Cerebellar nuclear complex (tissue), 1 donor: ENCODE measurements at places on chromosomes 13 and 19.

- no peak for DNase-seq
Measured at GRCh38 chr19:33437821-33438671, 64.5 kb downstream of the CEBPG start.

GRCh38 chr19:52600639-52601024 lies 30.5 kb downstream of the ZNF701 start:
- no peak for DNase-seq

DNA sequence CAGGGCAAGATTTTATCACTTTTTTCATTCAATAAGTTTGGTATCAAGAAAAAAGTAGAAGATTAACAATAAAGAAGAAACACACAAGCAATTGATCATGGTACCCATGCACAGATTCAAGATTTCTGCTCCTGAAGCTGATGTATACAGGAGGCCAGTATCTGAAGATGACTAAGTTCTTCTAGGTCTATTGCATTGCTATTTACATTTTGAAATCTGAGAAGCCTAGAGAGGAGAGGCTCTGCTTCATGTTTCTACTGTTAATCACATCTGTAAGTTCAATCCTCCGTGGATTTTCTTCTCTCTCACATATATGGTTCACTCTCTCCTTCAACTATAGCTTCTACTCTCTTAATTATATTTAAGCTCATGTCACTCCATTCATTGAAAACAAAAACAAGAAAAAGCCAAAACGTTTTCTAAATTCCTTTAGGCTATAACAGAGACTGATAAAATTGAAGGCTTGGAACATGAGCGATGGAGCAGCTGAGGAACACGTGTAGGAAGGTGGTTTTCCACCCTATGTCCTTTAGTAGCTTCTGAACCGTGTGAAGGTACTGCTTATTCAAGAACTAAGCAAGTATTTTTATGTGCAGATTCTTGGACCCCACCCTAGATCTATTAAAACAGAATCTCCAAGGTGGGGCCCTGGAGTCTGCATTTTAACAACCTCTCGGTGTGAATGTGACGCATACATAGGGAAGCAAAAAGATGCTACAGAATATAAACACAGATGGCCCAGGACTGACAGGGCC lies 198.2 kb downstream of the EFNB2 start:
- no peak for DNase-seq

DNA sequence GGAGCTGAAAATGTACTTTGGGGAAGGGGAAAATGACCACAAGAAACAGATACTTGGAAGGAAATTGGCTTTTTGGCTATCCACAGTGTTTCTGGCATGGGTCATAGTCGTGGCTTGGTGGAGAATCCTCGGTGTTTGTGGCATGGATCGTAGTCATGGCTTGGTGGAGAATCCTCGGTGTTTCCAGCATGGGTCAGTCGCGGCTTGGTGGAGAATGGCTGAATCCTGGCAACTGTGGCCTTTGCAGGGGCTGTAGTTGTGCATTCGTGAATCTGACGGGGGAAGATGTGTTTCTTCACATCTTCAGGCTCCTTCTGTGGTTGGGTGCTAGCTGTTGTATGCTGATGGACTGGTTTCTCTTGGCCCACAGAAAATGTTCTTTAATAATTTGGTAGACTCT lies 61.7 kb upstream of the MCF2L start:
- no peak for DNase-seq

DNA sequence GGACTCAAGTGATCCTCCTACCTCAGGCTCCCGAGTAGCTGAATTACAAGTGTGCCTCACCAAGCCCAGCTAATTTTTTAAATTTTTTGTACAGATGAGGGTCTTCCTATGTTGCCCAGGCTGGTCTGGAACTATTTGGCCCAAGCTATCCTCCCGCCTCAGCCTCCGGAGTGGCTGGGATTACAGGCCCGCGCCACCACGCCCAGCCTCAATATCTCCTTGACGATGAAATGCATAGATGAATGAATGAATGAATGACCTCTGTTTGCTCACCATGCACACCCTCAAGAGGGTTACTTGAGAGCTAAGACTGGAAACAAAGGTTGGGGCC lies 14.9 kb upstream of the AP1M2 start:
- peak; percentile 7 for DNase-seq

DNA sequence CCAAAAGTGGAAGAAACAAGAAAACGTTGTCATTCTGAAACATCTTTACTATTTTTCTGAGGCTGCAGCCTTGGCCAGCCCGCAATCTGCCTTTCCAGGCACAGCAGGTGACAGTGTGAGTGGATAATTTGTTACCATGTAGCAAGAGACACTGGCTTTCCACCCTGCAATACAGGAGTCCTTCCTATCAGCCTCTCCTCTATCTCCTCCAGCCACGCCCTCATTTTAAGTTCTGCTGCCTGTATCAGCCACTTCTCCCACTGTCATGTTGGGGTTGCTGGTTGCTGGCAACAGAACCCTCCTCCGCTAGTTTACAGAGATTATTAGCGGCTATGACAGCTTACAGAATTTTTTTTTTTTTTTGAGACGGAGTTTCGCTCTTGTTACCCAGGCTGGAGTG lies 7.7 kb upstream of the LGALS7 start:
- no peak for DNase-seq

- DNase-seq = no peak
Measured at GRCh38 chr19:55119053-55119452, 1.6 kb upstream of the PPP1R12C start.

DNA sequence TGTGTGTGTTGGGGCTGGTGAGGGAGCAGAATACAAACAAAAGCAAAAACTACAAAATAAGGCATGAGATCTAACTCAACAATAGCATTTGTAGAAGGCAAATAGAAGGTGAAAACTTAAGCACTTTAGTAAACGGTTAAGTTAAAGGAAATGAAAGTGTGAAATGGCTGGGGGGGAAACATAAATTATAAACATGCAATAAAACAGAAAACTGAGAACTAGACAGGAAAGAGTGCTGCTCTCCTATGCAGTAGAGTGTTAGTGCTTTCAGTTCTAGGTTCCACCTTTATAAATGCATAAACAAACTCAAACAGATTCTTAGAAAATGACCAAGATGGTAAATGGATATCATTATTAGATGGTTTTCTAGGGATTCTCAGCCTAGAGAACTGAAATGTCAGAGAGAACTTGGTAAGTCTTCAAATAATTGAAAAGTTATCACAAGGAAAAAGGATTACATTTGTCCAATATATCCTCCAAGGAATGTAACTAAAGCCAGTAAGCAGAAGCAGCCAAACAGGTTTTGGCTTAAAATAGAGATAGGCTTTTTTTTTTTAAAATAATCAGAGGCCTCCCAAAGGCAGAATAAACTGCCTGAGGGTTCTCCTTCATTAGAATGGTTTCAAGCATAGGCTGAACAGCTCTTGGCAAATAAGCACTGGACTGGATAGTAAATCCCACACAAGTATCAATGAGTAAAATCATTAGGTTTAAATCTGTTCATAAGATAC lies 23.3 kb downstream of the RBM26 start:
- DNase-seq = no peak

DNA sequence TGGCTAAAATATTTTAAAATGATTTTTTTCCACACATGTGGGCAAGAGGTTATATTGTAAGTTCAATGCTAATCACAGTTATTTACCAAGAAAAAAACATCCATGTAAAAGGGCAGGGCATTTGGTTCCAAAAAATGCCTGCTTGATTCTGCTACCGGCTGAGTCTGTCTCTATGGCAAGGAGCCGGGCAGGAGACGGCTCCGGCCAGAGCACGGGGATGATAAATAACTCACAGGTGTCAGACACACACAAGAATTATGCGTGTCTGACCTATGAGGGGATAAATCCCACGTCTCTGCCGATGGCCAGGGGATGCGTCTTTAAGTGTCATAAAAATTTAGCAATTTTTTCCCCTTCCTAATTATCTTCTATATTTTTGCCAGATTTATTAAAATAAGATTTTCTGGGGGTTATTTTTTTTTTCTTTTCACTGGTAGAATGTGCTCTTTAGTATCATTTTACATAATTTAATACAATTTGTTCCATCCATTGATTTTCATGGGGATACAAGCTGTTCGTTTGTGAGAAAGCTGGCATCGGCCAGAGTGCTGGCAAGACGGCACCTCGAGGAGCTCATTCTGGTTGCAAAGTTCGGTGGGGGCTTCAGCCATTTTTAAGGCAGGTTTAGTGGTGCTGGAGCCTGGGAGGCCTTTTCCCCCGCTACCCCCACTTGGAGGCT lies 253.9 kb downstream of the ZNF536 start:
- DNase-seq = no peak

- DNase-seq = no peak
Measured at GRCh38 chr13:110625771-110626321, 10.5 kb downstream of the NAXD start.

DNA sequence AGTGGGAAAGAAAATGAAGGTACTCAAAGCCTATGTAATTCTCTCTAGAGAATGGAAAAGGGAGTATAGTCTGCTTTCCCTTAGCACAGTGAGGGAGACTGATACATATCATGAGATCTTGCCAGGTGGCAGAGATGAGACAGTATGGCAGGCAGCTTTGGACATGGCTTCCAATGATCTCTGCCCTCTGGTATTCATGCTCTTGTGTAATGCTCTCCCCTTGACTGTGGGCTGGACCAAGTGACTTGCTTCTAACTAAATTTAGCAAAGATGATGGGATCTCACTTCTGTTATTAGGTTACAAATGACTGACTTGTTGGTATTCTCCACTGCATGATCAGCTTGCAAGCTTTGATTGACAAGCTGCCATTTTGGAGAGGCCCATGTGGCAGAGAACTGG lies 10.2 kb downstream of the ZNF132 start:
- no peak for DNase-seq

DNA sequence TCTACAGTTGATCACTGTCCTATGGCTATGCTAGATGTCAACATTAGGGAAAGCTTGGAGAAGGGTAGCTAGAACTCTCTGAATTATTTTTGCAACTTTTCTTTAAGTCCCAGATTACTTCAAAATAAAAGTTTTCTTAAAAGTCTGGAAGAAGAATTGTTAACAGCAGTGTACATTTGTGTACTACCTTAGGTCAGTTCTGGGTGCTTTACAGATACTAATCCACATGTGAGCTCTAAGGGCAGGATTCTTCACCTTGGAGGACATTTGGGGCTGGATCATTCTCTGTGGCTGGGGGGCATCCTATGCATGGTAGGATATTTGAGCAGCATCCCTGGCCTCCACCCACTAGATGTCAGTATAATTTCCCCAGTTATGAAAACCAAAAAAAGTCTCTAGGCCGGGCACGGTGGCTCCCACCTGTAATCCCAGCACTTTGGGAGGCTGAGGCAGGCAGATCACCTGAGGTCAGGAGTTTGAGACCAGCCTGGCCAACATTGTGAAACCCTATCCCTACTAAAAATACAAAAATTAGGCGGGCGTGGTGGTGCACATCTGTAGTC lies 2.8 kb downstream of the BRME1 start:
- DNase-seq = no peak

DNA sequence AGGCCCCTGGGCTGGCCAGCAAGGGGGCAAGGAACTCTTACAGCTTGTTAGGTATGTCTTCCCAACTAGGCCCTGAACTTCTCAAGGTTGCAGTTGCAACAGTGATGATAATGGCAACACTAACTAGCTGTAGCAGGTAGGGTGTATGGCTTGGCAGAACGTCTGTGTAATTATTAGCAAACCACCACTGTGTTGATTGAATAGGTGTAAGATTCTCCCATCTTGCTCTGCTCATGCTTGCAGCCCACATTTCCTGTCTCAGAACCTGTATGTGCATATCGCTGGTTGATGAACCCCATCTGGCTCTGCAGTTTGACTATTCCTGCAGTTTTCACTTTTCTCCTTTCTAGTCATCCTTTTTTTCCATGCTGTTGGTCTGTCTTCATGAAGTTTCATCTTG lies 178.8 kb downstream of the KATNAL1 start:
- no peak for DNase-seq

GRCh38 chr13:44003481-44003880 lies 123.8 kb downstream of the LACC1 start:
- DNase-seq = no peak

- no peak for DNase-seq
Measured at GRCh38 chr13:105595471-105595870, 940.0 kb downstream of the EFNB2 start.

DNA sequence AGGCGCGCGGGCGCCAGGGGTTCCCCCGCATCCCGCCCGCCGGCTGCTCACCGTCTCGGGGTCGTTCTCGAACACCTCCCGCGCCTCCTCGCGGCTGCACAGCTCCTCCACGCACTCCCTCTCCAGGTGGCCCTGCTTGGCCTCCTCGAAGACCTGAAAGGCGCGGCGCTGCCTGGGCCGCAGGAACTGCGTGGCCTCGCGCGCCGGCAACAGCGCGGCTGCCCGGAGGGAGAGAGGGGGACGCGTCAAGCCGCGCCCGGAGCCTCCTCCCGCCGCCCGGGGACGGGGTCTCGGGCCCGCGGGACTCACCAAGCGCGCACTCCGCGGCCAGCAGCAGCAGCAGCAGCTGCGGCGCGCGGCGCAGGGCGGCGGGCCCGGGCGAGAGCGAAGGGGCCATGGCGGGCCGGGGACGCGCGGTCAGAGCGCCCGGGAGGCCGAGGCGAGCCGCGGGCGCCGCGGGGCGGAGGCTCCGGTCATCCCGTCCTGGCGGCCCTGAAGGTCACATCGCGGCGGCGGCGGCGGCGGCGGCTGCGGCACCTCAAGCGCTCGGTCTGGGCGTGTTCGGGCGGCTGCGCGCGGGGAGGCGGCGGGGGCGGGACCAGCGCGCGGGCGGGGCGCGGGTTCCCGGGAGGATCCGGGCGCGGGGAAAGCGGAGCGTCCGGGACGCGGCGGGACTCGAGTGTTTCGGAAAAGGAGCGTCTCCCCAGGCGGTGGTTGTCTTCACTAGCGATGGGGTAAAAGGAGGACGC lies at the start of gene GAS6:
TSS of gene GAS6 (minus strand) at position 553 of the 749 bp plus-strand sequence. CDS start at position 397, 156 bp downstream.
- no peak for DNase-seq

- no peak for DNase-seq
Measured at GRCh38 chr13:30110301-30111070, 196.9 kb downstream of the KATNAL1 start.

DNA sequence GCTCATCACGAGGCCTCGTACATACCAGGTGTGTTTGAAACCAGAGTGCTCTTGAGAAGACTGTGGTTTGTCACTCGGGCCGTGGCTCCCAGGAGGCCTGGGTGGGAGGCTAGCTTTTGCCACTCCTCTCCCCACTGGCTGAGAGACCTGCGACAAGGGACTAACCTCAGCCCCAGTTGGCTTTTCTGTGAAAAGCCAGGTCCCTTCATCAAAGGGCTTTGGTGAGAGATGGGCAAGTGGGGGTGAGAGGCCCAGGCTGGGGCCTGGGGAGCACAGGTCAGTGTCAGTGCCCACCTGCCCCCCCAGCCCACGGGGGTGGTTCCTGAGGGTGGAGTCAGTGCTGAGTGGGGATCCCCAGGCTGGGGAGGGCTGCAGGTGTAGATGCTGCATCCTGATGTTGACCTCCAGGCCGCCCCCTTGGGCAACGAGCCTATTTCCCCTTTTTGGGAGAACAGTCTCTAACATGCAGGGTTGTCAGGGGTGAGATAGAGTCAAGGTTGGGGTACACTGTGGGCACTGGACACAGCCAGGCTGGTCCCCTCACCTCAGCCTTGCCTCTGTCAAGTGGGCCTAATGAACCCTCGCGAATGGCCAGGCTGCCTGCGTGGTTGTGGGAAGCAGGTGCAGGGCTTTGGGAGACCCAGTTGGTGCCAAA lies 661 bp downstream of the KCNJ14 start:
- no peak for DNase-seq

- no peak for DNase-seq
Measured at GRCh38 chr19:23311551-23311950, 61.4 kb upstream of the ZNF724 start.

GRCh38 chr19:41308450-41309179 lies 1.4 kb upstream of the CCDC97 start:
- peak; percentile 15 for DNase-seq
